ENCODE measurements at places on chromosomes 3 and 15.

- no peak for DNase-seq
Measured at GRCh38 chr3:149115114-149115513, 14.3 kb upstream of the HPS3 start.

DNA sequence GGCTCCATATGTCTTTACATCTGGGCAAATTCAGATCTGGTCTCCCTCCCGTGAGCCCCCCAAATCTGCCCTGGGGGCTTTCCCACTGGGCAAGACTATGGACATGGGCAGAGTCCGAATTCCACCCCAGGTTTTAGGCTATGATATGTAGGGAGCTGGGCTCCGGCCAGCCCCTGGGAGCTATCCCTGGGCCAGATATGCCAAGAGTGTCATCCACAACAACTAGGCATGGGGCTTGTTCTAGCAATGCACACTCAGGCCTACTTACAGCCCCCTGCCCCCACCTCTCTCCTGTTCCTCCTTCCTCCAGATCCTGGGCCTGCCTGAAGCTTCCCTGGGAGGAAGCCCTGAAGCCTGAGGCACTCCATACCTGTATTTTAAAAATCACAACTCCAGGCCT, 622 bp downstream of the XIRP1 start:
- no peak for DNase-seq

DNA sequence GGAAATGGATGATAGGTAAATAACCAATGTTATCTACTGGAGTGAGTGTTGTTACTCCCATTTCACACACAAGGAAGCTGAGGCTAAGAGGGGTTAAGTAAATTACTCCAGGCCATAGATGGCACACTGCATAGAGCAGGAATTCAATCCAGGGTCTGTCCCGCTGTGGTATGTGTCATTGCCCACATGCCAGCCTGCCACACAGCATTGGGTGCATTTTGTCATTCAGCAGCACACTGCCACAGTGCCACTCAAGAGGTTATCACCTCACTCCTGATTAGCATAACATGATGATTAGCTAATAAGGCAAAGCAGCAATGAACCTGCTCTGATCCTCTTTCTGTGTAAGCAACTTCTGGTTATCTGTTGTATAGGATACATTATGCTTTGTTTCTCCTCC, 157.4 kb upstream of the CTNNB1 start:
- no peak for DNase-seq

GRCh38 chr15:76313731-76314130, 2.5 kb upstream of the ETFA start:
- DNase-seq = no peak

GRCh38 chr3:149011676-149012075, 20.3 kb downstream of the GYG1 start:
- no peak for DNase-seq

GRCh38 chr3:55426486-55426885, 60.6 kb downstream of the WNT5A start:
- DNase-seq = no peak

GRCh38 chr3:79564192-79564591, 203.6 kb downstream of the ROBO1 start:
- no peak for DNase-seq

- DNase-seq = peak; percentile 37
Measured at GRCh38 chr3:194487289-194488054, 670 bp upstream of the ATP13A3 start.

DNA sequence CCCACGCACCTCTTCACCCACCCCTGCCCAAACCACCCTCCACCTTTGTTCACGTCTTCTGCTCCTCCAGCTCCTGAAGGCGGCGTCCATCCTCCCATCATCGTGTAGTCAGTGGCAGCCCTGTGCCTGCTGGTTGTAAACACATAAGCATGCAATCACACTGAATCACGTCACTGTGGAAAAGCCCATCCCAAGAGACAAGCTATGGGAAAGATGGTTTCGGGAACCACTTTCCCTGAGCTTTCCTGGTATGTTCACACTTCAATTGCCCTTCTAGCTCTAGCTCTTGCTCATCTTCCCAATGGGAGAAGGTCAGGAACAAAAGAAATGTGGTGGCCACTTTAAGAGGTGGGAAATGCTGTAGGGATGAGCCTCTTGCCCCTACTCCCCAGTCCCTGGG, 14.4 kb upstream of the GOLGA8J start:
- no peak for DNase-seq

DNA sequence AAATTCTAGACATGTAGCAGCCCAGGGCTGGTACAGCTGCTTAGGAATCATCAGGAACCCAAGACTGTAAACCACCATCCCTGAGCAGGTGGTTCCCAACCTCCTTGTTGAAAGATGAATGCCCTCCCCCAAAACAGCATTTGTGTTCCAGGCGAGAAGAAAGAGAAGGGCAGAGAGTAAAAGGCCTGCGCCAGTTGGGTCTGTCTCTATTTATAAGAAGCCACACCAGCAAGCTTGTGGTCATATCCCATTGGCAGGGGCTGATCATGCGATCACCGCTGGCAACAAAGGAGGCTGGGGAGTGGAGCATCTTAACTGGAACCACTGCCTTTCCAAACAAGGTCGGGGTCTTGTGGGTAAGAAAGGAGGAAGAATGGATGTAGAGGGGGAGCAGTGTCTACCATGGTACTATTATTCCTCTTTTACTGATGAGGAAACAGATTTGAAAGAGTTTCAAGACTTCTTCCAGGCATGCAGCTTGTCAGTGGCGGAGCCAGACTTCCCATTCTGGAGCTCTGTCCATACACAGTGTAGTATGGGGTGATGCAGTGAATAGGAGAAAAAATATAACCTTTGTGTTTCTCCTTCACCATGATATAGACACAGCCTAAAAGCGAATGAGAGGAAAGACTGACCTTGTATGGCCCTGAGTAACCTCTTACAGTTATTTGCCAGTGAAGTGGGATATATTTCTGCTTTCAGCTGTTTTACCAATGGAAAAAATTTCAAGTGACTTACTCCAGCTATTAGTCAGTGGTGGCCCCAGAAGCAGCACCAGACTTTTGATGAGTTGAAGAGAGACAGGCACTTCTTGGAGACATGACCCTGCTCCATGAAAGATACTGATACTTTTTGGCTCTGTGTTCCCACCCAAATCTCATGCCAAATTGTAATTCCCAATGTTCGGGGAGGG, 222.6 kb downstream of the ABHD5 start:
- no peak for DNase-seq

DNA sequence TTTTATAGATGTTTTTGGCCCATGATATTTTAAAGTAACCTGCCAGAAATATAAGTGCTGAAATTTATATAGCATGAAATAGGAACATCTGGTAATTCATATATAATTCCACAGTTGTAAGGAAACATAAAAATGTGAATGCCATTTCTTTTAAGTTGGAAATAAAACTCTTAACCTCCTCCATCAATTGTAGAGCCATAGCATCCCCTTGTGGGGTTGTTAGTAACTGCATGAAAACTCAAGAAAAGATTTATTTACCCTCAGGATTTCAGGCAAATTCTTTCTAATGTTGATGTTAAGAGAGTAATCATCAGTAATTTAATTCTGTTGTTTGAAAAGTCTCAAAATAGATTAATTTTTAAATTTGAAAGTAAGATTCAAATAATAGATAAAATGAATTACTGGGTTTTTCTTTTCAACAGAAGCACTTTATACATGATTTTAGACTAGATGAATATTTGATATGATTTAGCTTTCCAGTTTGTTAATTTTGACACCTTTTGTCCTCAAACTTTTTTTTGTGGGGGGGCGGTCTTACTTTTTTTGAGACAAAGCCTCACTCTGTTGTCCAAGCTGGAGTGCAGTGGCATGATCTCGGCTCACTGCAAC, 74.7 kb downstream of the RASA2 start:
- DNase-seq = no peak

DNA sequence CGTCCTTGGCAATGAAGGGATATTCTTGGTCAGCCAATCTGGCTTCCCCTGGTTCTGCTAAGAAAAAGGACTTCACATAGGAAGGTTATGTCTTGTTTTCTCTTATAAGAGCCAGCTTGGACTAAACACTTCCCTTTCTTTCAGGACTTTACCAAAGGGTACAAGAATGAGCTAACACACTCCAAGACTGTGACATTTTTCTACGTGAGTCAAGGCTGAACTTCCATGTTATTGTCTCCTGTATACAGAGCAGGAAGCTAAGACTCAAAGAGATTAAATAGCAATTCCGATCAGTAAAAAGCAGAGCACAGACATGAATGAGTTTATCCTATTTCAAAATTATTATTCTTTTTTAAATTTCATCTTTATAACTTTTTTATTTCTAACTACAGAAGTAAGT, 63.3 kb upstream of the STT3B start:
- no peak for DNase-seq

- no peak for DNase-seq
Measured at GRCh38 chr3:126266291-126266840, 86.0 kb upstream of the ALDH1L1 start.

GRCh38 chr3:177992993-177993970, 543.0 kb upstream of the KCNMB2 start:
- no peak for DNase-seq

- DNase-seq = no peak
Measured at GRCh38 chr3:175651716-175652115, 792.6 kb downstream of the NAALADL2 start.

GRCh38 chr3:142577696-142578328, 721 bp downstream of the ATR start:
- DNase-seq = no peak
